ENCODE measurements at places on chromosomes 2 and 18.

DNA sequence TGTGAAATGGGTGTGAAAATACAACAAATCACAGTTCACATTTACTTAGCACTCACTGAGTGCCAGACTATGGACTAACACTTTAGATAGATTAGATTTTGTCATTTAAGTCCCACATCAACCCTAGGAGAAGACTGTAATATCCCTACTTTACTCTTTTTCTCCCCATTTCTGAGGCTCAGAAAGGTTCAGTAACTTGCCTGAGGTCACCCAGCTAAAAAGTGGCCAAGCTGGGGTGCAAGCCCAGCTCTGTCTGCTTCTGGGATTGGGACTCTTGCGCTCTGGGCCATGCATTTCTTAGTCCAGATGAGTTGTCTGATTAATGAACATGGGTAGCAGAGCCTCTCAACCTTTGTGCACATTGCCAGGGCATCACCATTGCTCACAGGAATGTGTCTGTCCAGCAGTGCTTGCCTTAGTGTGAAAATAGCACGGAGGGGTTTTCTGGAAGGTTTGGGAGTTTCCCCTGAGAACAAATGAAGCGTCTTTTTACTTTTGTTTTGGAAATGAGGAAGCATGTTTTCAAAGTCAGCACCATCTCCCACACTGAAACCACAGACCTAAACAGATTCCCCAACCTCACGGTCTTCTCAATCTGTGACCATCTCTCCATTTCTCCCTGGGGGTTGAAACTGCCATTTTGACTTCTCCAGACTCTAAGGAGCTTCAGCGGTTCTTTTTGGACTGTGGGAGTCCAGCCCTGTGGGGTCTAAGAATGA, 31.9 kb downstream of the NRP2 start:
- no peak for DNase-seq

GRCh38 chr2:147546109-147546508, 298.7 kb upstream of the ACVR2A start:
- no peak for DNase-seq

DNA sequence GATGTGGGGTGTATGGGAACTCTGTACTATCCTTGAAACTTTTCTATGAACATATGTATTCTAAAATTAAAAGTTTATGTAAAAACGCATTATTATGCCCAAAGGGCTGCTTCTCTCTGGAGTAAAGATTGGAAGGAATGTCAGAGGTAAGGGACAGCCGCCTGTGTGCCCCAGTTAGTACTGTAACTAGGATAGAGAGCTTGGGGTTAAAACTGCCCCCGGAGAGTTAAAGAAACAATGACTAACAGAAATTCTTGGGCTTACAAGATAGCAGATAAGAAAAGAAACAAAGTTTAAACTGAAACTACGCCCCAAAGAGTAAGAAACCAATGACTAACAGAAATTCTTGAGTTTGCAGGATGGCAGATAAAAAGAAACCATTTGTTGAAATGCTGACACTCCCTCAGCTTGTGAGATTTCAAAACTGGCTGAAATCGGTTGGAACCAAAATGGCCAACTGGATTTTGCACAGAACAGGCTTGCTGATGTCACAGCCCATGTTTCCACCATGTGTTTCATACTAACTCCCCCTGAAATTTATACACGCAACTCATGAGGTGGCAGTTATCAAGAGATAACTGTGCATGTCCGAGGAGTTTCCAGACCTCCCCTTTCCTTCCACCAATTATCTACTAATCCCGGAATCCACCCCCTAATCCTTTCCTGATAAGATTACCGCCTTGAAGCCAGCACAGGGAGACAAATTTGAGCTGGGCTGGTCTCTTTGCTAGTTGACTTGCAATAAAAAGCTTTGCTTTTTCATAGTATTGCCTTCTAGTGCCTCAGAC, 8.7 kb upstream of the TXNDC2 start:
- DNase-seq, result no peak

GRCh38 chr2:108412995-108413710, 35.4 kb downstream of the SULT1C4 start:
- DNase-seq, result no peak

DNA sequence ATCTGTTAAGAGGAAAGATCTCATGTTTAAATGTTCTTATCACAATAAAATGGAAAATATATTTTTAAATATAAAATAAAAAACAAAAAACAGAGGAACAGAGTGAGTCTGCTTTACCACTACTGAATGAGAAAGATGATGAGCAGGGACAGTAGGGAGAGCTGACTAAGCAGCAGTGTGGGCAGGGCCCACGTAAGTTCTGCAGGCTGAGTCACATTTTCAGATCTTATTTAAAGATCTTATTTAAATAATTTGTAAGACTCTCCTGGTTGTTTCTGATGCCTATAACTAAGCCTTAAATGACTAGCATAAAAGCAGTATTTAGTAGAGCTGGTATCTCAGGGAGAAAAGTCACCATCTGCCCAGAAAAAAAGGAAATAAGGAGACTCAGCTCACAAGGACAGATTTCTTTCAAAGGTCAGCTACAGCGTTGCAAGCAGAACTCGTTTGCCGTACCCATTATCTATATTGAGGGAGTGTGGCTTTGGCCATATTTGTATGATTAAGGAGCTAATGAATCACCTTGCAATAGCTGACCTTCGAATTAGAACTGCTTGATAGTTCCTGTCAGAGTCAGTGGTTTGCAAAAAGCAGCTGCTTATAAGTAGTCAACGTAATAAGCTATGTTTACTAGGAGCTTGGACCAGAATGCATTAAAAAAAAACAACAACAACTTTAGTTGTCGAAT, 322.1 kb upstream of the CHAC2 start:
- DNase-seq, result no peak

GRCh38 chr2:35035883-35036282, 1319.7 kb upstream of the CRIM1 start:
- no peak for DNase-seq

DNA sequence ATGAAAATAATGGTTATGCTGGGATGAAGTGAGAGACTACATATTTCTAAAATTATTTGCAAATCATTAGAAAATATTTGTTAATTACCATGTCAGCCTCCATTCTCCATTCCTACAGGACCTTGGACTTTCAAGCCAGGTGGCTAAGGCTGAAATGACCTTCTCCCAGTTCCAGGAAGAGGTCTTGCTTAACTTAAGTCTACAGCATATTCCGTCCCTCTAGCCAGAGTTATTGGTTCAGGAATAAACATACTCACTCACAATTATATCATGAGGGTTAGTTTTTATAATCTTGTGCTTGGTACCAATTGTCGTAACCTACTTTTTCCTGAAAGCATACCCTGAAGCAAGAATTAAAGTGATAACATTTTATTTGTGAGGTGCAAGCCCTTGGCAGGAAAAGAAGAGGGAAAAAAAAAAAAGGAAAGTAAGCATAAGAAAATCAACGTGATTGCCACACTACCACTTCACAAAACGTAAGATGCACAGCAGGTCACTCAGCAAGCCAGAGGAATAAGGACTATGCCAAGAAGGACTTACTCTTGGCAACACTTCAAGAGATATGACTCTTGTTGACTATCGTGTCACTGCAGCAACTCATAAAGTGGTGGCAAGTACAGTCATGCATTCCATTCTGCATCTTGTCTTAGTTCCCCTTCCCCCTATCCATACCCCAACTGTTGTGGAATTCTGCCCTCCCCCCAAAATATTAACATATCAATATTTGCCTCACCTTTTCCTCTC, 479.1 kb downstream of the MBD2 start:
- DNase-seq, result no peak

- DNase-seq, result no peak
These were observed 698.7 kb downstream of the TDRD15 start for GRCh38 chr2:21822505-21822904.

GRCh38 chr2:177874686-177875085, 197.9 kb downstream of the PDE11A start:
- DNase-seq, result no peak

DNA sequence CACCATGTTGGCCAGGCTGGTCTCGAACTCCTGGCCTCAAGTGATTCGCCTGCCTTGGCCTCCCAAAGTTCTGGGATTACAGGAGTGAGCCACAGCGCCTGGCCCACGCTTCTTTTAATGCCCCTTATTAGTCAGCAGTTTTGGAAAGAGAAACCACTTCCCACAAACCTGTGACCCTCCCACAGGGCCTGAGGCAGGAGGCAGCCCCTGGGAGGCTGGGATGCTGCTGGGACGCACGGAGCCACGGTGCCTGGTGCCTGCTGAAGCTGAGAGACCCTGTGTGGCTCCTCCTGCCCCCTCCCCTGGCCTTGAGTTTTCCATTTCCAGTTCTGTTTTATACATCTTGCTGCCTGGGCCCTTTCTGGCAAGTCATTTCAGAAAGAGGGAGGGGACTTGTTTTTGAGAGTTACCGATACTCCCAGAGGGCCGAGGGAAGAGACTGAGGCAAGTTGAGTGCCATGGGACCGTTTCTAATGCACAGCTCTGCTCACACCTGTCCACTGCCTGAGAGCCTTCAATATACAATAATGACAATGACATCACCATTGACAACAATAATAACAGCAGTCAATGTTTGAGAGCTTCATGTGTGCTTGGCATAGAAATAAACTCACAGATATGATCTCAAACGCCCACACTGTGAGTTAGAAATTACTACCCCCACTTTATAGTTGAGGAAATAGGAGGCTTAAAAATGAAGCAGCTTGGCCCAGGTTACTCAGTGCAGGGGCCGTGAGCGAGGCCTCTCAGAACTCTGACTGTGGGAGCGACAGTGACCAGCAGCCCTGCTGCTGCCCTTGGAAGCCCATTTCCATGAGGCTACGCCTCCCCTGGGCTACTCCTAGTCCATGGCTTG, 78.1 kb upstream of the YWHAQ start:
- no peak for DNase-seq

DNA sequence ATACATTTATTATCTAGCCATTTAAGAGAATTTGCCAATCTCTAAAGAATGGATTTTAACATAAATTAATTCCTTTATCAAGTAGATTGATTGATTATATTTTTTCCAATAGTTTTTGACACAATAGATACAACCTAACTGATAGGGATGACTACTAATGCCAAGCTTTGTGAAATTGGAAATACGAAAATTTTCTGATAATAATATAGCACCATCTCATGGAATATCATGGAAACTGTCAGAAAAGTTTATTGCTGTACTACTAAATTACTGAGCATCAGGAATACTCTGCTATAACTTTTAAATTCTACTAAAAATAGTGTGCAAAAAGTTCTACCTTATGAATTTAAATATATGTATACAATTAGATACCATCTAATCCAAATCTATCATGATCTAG, 101.8 kb upstream of the MAP2 start:
- DNase-seq, result no peak

DNA sequence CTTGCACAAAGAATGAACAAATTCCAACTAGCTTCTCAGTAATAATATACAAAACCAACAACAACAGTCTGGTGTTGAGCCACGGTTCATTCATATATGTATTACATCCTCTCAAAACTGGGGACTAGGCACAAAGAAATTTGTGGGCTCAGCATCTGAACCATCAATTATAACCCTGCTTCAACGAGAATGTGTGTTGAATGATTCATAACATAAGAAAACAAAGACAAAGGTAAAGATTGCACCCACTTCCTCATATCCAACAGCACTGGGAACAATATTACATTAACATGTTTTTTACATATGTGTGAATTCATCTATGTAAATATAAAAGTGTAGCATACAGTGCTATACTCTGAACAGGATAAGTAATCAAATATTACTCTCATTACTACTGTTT, 144.8 kb downstream of the CDH2 start:
- no peak for DNase-seq

- no peak for DNase-seq
These were observed 26.5 kb upstream of the KLF11 start for GRCh38 chr2:10016802-10017258.

DNA sequence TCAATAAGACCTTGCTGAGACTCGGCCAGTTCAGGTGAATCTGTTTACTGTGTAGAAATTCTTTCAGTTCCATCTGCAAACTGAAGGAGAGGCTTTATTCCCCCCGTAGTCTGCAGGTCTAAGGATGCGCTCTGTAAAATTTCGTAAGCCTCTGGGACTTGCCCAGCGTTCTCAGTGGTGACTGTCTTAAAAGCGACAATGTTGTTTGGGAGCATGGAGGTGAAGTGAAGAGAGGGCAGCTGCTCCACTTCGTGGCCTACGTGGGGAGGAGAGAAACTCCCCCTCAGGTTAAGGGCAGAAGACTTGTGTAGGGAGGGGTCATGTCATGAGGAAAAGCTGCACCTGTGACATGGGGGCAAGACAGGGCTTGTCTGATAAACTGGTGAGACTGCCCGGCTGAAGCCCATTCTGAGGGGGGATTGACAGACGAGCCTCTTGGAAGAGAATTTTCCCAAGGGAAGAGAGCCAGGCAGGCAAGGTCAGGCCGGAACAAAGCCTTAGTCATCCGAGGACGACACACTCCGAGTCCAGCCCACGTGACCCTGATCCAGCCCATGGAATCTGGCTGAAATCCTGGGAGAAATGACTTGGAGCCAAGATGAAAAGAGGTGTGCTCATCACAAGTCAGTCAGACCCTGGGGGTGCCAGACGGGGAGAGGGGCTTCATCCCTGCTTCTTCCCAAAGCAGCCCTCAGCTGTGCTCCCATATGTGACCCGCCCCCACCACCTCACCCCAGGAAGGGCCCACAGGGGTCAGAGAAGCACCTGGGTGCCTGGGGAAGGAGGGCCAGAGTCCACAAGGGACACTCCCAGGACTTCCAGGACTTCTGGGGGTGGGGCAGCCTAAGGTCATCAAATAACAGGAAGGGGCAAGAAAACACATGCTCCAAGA, 88.5 kb upstream of the SH3BP4 start:
- DNase-seq, result no peak

DNA sequence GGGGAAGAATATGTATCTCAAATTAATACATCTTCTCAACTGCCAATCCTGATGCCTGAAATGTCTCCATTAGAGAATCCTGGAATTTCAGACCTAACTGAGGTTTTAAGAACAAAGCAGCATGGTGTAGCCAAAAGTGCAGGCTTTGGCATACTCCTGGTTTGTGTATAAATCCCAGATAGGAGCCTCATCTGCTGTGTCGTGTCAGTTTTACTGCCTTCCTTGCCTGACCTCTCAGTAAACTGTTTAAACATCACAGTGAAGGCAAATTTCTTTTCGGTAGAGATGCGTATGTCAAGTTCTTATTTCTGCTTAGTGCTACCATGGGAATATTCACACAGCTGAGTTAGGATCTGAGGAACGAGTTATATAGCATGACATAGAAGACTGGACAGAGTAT, 7.3 kb downstream of the SCG2 start:
- no peak for DNase-seq

DNA sequence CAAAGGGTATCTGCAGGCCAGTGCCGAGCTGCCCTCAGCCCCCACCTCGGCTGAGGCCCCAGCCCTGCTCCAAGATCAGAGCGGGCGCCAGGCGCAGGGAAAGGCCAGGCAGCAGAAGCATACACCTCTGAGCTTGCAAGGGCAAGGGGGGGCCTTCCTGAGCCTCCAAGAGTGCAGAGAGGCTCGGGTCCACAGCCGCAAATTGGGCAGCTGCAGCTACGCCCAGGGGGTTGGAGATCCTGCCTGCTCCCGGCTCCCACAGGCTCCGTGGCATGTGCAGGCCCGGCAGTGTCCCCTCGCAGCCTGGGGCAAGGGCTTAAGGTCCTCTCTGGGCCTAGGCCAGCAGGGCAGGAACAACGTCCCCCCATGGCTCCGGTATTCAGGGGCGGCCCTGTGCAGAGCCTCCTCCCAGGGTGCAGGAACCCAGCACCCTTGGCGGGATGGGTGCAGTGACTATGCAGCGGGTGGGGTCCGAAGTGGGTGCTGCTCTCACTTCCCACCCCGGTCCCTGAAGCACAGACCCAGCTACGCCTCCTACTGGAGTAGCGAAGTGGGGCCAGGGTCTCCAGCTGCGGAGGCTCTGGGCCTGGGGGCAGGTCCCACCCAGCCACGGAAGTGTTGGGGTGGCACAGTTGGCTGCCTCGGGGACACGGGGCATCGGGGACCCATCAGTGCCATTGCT, 120.2 kb upstream of the TMEFF2 start:
- DNase-seq, result peak; percentile 74

Measured in posterior cingulate gyrus (tissue), 11 donors.